AML-193 (cell line): ENCODE measurements at places on chromosomes 4 and X.

- no peak for DNase-seq
Observed at GRCh38 chr4:180100433-180101344, 2142.5 kb upstream of the TENM3 start.

- no peak for DNase-seq
Observed at GRCh38 chr4:87141428-87141827, 79.0 kb downstream of the KLHL8 start.

DNA sequence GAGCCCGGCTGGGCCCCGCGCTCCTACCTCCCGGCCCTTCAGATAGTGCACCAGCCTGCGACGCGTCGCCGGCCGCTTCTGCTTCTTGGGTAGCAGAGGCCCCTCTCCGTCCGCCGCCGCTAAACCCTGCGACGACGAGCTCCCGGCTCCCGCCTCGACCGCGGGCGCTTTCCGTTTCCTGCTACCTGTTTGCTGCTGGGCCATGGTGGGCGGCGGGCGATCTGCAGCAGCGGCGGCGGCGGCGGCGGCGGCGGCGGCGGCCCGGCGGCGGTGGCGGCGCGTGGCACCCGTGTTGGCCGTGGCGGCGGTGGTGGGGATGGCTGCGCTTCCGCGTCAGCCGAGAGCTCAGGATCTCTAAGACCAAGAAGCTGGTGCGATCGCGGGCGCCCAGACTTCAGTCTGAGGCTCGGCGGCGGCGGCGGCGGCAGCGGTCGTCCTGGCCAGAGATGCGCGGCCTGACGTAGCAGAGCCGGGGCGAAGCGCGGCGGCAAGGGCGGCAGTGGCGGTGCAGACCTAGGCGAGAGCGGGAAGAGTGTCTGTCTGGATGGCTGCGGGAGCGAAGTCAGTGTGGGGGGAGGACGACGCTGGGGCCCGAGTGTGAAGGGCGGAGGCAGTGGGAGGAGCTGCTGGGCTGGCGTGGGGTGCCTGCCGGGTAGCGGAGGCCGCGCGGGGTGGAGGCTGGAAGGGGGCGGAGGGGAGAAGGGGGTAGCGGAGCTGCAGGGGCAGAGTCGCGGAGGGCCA is at the start of gene DCAF12L2:
DCAF12L2 (minus strand) TSS at position 569 of the 741 bp plus-strand sequence; CDS start at position 204, 365 bp downstream.
- no peak for DNase-seq

DNA sequence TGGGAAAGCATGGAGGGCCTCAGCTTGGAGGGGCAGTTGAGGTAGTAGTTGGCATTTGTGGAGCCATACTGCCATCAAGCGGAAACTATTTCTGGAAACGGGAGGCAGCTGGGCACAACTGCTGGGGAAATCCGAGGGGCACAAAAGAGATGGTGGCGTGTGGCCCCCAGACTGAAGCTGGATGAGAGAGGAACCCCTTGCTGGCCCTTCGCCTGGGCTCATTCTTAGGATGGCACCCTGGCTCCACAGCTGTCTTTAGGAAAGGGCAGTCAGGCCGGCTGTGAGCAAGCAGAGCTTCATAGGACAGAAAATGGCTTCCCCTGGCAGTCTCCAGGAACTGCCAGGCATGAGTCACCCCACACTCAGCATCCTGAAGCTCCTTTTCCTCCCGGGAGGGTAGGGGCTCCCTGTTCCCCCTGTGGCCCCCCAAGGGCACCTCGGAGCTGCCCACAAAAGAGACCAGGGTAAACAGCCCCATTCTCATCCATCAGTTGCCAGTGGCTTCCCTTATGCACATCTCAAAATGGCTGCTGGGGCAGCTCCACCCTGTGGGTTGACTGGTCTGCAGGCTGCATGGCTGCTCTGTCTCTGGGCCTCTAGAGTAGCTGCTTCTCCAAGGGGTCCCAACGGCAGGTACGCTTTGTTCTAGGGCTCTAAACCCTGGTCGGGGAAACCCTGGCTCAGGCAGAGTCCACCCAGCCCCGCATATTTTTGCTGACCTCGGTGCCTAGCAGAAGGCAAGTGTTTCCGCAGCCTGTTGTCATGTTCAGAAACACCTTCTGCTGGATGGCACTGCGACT is 64.7 kb downstream of the NBDY start:
- DNase-seq: no peak

GRCh38 chr4:91267543-91267942 is 1036.2 kb upstream of the GRID2 start:
- DNase-seq: no peak

- no peak for DNase-seq
Observed at GRCh38 chrX:149010853-149011224, 494.3 kb downstream of the IDS start.

DNA sequence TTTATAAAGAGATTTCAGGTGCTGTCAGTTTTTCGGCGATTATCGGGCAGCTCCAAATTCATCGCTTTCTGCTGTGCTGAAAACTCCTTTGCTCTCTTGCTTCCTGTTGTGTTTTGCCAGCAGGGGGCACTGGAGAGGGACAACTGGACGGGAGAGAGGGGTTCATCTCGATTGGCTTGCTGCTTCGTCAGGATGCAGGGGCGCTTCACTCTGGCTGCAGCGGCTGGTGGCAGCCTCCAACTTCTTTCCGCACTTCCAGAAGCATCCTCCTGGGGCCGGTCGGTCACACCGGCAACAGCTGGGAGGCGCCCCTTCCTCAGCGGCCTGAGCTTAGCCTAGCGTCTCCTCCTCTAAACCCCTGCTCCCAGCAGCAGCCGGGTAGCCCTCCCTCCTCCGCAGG is 29.5 kb downstream of the MSL3 start:
- DNase-seq: no peak

- no peak for DNase-seq
Observed at GRCh38 chrX:56554870-56555269, 8.6 kb upstream of the UBQLN2 start.

DNA sequence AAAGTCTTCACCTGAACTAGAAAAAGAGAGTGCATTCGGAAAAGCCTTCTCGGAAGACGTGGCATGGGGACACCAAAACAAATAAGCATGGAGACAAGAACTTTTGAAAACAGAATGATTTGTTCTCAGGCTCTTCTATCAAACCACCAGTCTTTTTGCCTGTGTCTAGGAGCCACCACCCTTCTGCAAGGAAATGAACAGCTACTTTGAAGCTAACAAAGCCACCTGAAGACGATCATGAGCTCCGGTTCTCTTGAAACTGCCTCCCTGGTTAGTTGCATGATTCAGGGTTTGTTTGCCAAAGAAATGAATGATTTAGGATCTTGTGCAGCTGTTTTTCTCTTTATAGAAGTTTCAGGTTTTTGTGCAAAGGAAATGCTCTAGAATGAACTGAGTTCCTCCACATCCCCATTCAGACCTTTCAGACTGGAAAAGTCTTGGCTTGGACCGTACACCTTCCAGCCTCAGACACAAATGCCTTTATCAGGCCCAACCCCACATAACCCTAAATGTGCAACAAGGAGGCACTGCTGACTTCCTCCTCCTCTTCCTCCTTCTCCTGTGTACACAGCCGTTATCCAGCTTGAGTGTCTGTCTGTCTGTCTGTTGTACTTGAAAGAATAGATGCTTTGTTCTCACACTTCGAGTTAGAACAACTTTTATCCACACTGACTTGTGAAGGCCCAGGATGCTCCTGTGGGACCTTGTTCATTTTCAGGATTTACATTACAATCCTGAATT is 334.8 kb upstream of the KLF3 start:
- peak; percentile 21 for DNase-seq

- no peak for DNase-seq
Observed at GRCh38 chrX:23066588-23067281, 67.0 kb downstream of the DDX53 start.

GRCh38 chrX:154458954-154459778 is 1.1 kb downstream of the PLXNA3 start:
- DNase-seq: no peak

GRCh38 chrX:107547621-107548020 is 80.7 kb upstream of the PRPS1 start:
- no peak for DNase-seq

- no peak for DNase-seq
Observed at GRCh38 chr4:3879681-3880614, 113.8 kb downstream of the ADRA2C start.

DNA sequence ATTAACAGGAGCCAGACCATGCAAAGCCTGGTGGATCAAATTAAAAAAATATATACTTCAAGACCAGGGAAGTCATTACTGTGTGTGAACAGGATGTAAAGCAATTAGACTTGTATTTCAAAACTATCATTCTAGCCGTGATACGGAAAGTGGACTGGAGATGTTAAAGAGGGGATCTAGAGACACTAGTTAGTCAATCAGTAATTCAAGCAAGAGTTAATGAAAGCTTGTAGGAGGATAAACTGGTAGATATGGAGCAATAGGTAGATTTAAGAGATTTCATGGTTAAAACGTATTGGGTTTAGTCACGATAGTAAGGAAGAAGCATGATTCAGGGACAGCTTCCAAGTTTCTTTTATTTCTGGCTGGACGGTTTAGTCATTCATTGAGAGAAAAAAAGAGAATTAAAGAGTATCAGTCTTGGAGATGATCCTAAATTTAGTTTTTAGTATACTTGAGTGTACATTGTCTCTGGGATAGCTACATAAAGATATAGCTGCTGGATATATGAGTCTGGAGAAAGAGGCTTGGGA is 3.9 kb downstream of the MAD2L1 start:
- no peak for DNase-seq

- DNase-seq: no peak
Observed at GRCh38 chr4:136562834-136563233, 969.5 kb downstream of the PCDH18 start.

DNA sequence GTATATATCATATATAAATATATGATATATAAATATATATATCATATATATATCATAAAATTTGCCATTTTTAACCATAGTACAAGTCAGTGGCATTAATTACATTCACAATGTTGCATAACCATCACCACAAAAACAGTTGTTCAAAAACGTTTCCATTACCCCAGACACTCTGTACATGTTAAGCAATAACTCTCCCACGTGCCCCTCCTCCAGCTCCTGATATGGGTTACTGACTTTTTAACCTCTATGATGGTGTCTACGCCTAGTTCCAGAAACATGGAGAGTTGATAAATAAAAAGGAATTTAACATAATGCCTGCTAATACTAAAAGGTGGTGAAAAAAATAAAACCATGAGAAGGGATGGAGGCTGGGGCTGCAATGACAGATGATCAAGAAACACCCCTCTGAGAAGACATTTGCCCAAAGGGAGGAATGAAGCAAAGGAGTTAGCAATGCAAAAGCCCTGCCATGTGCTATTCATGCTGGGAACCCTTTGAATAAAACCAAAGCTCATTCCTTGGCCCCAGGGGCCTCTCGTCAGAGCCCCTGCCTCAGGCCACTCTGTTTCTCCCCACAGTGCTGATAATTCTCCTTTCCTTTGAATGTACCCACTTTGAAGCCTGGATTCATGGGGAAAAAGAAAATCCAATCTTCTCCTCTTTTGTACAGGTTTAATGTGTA is 144.3 kb downstream of the NWD2 start:
- peak; percentile 92 for DNase-seq

- DNase-seq: no peak
Observed at GRCh38 chr4:24594887-24595286, 10.5 kb upstream of the DHX15 start.

GRCh38 chrX:9396930-9397329 is 67.9 kb upstream of the TBL1X start:
- no peak for DNase-seq

GRCh38 chrX:19705196-19705769 is 182.1 kb downstream of the SH3KBP1 start:
- DNase-seq: no peak

DNA sequence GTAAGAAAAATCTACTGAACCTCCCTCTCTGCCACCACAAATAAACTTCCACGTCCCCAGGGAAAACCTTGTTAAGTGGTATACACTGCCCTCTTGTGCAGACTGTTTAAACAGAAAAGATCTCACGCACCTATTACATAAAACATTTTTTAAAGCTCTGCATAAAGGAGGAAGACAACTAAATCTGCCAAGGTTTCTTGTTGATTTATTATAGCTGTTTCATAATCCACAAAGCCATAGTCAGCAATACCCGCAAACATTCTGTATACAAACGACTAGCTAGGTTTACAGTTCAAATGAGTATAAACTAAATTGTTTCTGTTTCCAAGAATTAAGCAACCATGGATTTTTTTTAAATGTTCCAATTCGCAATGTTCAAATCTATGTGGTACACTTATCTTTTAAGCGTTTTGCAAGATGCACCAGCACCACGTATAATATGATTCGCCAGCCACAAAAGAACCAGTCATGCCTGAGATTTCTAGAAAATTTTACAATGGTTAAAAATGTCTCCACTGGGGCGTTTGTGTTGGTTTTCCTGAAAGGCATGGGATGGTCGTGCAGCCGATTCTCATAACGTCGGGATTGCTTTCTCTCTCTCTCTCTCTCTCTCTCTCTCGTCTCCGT is 164.6 kb downstream of the PRKX start:
- DNase-seq: no peak

GRCh38 chr4:79862821-79863220 is 210.2 kb downstream of the ANTXR2 start:
- no peak for DNase-seq

DNA sequence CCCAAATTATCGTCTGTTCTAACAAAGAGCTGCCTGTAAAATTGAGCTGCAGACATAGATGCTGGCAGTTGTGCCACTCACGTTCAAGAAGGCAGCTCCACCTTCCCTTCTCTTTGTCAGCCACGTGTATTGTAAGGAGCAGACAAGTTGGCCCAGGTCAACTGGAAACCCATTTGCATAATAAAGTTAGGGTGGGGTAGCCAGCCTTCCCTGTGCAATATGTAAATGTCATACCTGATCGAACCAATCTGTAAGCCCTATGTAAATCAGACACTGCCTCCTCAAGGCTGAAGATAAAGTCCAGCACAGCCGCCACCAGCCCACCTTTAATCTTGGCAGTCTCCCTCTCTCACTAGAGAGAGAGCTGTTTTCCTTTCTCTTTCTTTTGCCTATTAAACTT is 117.2 kb downstream of the TMEM144 start:
- DNase-seq: peak; percentile 91

DNA sequence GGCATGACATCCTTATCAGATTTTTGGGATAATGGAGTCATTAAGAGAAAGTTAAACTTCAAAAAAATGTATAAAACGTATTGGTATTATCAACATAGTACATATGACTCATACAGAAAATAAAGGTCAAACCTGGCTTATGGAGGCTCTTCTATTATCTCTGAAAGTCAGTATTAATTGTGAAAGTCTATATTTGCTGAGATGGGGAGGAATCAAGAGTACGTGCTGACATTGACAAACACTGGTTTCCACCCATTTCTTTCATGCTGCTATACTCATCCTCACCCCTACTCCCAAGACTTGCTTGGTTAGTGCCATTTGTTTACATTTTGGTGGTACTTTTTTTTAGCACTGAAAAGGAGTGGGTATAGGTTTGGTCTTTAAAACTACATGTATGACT is 30.8 kb upstream of the PLA2G12A start:
- DNase-seq: no peak

- DNase-seq: no peak
Observed at GRCh38 chr4:72987741-72988729, 81.5 kb downstream of the COX18 start.

- peak; percentile 81 for DNase-seq
Observed at GRCh38 chr4:105196523-105197145, 50.0 kb downstream of the TET2 start.

DNA sequence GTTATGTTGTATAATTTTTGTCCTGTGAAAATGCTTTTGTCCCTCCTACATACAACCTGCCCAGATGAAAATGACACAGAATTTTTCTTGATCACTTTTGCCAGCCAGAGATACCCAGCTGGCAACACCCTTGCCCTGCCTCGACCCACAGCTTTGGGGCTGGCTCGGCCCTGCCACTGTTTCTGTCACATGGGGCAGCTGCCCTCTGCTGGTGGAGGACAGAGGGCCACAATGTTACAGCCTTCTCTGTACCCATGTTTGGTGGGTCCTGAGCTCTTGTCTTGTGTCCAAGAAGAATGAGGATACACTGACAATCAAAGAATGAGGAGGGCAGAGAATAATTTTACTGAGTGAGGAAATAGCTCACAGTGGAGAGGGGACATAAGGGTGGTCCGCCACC is 31.1 kb downstream of the BMP15 start:
- DNase-seq: no peak
